ENCODE measurements at places on chromosomes 3 and 15.

- DNase-seq: no peak
Measured at GRCh38 chr3:116912116-116912515, 202.5 kb downstream of the TUSC7 start.

- DNase-seq: no peak
Measured at GRCh38 chr15:70442616-70443321, 320.6 kb downstream of the UACA start.

GRCh38 chr3:14231145-14231990 is 52.8 kb downstream of the LSM3 start:
- no peak for DNase-seq

- DNase-seq: no peak
Measured at GRCh38 chr3:60514866-60515265, 736.4 kb downstream of the FHIT start.

GRCh38 chr3:72068621-72069020 is 283.7 kb upstream of the PROK2 start:
- no peak for DNase-seq
